ENCODE measurements at places on chromosomes 5 and 9.

- DNase-seq = no peak
Observed at GRCh38 chr9:99108131-99108530, 3.2 kb downstream of the TGFBR1 start.

- DNase-seq = no peak
Observed at GRCh38 chr9:107316795-107317661, 33.9 kb downstream of the RAD23B start.

DNA sequence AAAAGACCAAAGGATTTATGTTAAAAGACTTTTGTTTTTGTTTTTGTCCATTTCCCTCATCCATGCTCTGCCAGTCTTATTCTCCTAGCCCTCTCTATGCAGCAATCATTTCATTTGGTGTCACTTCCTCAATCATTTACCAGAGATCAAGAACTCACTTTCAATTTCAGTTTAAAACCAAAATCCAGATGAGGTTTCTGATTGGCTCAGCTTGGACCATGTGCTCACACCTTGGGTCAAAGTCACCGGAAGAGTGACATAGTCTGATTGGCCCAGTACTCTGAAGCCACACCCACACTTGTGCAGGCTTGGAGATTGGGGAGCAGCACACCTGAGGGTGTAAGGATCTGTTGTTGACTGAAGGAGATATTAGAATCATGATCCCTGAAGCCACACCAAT is 79.6 kb downstream of the TLR4 start:
- no peak for DNase-seq

GRCh38 chr5:58453306-58453705 is 6.6 kb downstream of the PLK2 start:
- no peak for DNase-seq

DNA sequence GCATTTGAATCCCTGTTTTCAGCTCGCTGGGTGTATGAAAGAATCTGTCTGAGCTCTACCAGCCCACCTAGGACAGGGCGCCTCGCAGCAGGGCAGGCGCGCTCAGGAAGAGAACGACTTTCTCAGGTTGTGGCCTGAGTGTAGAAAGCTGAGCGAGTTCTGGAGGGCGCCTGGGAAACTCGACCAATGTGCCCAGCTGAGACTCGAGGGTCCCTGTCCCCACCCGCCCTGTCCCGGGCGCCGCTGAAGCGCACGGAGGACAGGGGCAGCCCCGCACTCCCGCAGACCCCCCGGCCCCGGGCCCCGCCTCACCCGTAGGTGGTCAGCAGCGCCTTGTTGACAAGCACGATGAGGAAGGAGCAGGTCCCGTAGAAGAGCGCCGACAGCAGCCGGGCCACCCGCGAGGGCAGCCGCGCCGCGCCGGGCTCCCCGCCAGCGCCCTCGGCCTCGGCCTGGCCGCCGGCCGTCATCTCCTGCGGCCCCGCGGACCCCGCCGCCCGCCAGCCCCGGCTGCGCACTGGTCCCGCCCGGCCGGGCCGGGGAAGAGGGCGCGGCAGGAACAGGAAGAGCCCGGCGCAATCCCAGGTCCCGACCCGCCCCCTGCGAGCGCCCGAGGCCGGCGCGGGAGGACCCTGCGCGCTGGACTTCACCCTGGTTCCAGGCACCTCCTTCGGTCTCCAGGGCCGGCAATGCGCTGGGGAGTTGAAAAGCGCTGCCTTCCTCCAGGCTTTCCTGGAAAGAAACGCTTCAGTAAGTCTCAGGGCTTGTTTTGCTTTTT is at the start of gene SLC35D2:
SLC35D2 (minus strand) TSS at position 547 of the 778 bp plus-strand sequence; CDS start at position 470, 77 bp downstream.
- DNase-seq = peak; percentile 78

DNA sequence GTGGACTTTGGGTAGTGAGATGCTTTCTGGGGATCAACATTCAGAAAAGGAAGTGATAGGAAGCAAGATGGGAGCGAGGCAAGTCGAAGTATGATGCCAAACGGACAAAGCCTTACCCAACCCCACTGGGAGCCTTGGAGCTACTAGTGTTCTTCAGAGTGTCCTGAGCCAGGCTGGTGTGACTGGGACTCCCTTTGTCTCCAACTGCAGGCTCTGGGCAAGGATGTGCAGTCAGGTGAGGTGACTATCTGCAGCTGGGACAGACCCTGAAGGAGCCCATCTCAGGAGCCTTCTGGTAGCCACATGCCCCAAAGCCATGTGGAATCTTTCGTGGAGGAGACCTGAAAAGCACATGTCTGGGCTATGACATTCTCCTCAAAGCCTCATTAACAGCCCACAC is 360.6 kb downstream of the MTRR start:
- no peak for DNase-seq

DNA sequence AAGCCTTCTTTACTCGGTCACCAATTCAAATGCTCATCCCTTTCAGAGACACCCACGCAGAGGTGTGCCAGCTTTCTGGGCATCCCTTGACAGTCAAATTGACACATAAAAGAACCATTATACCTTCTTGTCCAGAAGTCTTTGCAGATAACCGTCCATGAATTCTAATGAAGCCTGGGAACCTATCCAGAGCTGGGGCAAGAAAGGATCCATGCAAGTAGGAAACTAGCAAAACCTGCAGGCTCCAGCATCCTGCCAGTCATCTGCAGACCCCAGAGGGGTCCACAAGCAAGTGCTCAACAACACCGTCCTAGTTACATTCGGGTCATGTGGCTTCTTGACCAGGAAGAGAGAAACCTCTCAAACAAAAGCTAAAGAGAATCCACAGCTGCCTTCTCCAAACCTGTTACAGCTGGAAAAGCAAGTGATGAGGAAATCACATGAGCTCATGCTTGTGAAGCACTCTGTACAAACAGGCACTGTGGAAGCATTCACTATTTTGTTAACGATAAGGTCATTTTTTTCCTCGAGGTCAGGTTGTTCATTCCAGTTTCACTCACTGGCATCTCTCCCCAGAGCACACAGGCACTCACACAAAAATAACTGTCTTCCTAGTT is 80.2 kb upstream of the DMRT1 start:
- no peak for DNase-seq

- DNase-seq = no peak
Observed at GRCh38 chr9:107280543-107280942, 2.5 kb upstream of the RAD23B start.

GRCh38 chr9:127360250-127360649 is 36.7 kb upstream of the SLC2A8 start:
- DNase-seq = no peak

DNA sequence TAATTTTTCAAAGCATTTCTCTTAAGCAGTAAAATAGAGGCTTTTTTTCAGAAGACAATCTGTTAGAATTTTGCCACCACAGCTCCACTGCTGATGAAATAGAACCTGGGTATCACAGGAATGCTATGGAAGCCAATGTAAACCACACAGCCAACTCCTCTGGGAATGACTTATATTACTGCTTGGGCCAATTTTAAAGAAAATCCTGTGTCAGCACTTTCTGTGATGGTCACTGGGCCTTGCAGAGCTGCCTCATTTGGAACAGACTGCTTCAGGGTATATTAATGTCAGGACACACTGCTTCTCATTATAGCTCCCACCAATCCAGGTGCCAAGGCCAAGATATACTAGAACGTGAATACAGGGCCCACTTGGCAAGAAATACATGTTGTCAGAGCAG is 144.1 kb upstream of the ACTBL2 start:
- no peak for DNase-seq

DNA sequence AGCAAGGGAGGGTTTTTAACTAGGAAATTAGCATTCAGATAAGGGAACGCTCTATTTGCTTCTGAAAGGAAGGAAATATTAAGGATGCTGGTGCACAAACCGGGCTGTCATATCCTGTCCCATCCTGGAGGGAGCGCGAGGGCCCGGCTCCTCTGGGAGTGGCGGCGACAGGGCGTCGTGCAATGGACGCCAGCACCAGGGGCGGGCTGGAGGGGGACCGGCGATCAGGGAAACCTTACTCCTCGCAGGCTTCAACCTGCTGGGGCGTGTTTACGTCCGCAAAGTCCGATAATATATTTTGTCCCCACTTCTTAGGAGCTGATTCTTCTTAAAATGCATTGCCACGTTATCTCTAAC is 197.1 kb upstream of the TBCA start:
- DNase-seq = no peak

All from urothelium cell line (cell line).